Activated CD4-positive, CD25-positive, alpha-beta regulatory T cell (primary cell): ENCODE measurements at places on chromosomes 2 and 18.

GRCh38 chr18:59049721-59050660, 89.7 kb upstream of the SEC11C start:
- no peak for DNase-seq

- DNase-seq, result no peak
These were observed 62.6 kb upstream of the FN1 start for GRCh38 chr2:215498431-215498830.

GRCh38 chr2:160252900-160253299, 52.8 kb upstream of the ITGB6 start:
- DNase-seq, result no peak

DNA sequence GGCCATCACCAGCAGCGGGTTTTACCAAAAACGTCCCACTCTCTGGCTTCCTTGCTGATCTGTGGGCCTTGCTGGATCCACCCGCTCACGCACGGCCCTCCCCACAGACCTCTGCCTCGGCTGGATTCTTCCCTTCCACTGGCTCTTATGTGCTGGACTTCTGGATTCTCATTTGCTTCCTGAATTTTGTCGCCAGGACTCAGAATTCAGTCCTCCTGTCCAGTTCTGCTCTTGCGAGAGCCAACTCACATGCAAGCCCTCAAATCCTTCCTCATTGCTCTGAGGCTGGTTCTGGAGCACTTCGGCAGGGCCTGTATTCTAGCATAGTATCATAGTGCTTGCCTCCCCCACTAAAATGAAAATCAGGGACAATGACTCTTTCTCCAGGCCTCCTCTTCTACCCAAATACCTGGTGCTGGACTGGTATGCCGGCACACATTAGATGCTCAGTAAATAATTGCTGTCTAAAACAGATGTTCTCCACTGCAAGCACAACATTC, 115.5 kb downstream of the ATL2 start:
- DNase-seq, result no peak

- DNase-seq, result no peak
These were observed 691.9 kb upstream of the TMEFF2 start for GRCh38 chr2:192886636-192887035.

DNA sequence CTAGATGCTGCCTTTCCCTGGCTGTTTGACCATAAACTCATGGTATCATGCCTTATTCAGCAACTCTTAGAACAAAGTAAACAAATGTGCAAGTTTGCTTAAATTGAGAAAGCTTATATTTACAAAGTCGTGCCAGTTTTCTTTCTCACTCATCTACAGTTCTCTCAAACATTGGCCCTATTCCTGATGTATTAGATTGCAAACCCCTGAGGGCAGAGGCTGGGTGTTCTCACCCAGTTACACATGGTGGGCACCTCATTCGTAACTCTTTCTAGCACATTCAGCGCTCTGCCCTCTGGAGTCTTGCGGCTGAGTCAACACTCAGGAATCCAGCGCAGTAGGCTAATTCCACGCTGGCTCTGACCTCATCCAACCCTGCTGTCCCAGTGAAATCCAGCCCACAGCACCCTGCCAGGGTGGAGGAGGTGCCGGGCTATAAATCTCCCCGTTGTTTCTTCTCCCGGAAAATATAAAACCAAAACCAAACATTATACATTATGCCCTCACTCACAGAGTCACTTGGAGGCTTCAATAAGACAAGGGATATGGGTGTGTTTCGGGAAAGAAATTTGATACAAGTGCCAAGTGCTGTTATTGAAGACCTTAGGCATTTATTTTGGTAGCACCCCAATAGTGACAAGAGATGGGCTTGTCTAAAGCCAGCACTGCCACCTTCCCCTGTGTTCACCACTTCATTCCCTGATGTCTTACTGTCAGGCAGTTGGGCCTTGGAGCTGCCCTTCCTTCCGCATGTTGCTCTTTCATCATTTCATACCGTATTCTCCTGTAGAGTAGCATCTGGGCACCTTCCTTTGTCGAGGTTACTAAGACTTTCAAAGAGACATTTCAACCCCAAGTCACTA, 287.4 kb downstream of the PRKCE start:
- DNase-seq, result no peak

DNA sequence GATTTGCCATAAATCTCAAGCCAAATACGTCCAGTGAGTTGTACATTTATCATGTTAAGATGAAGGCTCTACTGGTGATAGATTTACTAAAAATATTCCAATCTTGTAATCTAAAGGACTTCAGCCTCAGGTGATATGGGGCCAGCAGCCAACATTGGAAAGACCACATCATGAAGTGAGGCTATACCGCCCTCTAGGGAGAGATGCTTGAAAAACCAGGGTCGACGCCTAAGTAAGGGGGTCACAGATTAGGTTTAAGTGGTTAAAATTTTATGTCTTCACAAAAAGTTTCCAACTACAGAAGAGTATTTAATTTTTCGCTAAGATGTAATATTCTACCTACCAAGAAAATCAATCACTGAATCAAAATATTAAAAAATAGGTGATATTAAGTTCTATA, 33.3 kb downstream of the DOCK10 start:
- no peak for DNase-seq

DNA sequence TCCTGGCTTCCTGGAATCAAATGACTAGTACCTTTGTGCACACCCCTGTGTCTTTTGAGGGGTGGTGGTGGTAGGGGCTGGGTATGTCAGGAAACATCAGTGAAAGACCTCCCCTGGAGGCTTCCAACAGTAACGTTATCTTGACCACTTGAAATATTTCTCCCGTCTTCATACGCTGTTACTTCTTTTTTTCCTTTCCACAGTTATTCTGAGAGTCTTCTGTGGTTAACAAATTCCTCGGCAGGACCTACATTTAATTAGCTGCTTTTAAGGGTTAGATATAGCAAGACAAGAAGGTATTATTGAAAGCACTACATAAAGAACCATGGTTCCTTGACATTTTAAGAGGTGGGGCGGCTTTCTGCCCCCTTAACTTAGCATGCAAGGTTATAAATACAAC, 34.6 kb downstream of the UGP2 start:
- DNase-seq, result no peak

GRCh38 chr2:5915881-5916310, 223.7 kb downstream of the SOX11 start:
- DNase-seq, result no peak

DNA sequence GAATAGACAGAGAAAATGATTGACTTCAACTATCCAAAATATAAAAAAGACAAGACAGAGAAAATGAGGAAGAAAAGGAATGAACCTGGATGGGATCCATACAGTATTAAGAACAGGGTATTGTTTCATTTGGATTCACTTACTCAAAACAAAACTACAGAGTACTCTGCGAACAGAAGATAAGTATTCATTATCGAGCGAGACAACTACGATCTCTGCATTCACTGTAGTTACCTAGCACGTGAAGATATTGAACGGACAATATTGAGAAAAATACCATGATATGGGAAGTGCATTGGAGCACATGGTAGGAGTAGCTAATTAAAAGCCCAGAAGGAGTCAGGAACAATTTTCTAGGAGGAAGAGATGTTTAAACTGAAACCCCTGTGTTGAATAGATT, 1.0 kb upstream of the ORC2 start:
- no peak for DNase-seq

- no peak for DNase-seq
These were observed 181.4 kb downstream of the MYO5B start for GRCh38 chr18:50013363-50014138.

DNA sequence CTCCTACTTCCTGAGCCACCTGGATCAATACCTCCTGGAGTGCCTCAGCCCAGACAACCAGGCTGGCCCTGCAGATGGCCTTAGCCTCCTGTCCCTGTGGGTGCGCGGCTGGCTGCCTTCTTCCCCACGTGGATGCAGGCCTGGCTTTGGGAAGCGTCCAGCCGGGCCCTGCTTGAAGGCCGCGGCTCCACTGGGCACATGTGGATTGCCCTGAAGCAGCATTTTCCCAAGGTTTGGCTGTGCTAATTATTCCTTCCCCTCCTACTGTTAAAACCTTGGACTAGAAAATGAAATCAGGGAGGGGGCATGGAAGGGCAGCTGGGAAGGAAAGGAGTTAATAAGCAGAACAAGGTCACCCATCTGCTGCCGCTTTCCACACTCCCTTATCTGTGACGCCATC, 143.0 kb upstream of the GATA6 start:
- no peak for DNase-seq

DNA sequence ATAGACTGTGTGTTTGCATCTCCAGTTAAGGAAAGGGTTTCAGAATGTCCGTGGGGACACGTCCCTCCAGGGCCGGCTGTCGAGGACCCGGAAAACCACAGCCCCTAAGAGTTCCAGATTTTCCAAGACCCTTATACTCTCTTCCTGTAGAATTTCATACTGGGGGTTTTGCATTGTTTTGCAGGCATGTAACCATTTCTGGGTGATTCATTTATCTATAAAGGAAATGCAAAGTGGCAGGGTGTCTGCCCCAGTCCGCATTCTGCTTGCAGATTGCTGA, 8.5 kb downstream of the SP9 start:
- DNase-seq, result no peak

- no peak for DNase-seq
These were observed 43.1 kb upstream of the RTN4 start for GRCh38 chr2:55093381-55093780.

DNA sequence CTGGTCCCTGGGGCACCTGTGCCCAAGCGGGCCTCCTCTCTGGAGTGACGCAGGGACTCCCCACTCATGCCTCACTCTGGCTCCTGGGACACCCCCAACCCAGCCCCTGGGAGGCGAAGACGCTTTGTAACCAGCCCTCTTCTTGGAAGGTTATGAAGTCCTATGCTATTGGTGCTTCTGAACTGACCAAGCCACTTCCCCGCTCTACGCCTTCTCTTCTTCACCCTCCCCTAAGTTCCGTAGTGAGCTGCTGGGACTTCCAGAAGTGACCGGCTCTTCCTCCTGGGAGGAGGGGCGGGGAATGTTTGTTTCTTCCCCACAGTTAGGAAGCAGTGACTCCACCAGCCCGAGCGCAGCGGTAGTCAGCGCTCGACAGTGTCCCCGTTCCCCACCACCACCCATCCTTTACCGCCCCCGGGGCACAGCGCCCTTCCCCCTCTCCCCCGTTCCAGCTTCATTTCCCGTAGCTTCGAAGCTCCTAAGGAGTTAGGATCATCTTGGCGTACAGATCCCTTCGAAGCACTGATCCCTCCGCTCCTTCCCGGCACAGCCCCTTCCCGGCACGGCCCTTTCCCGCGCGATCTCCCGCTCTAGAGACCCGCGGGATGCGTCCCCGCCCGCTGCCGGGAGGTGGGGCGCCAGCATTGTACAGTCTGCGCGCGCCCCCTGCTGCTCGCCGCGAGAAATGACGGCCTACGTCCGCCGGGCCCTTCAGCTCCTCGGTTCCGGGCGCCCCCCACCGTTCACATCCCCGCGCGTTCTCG, 25.3 kb upstream of the NOTO start:
- DNase-seq, result peak; percentile 80

GRCh38 chr2:231117922-231118613, 6.8 kb downstream of the HTR2B start:
- no peak for DNase-seq

GRCh38 chr2:31813016-31813415, 197.8 kb downstream of the MEMO1 start:
- DNase-seq, result no peak

- DNase-seq, result no peak
These were observed 57.4 kb downstream of the TRPM8 start for GRCh38 chr2:233974530-233975071.

GRCh38 chr2:237128026-237128703, 42.5 kb downstream of the COPS8 start:
- no peak for DNase-seq
